Activated T-cell treated with anti-CD3 and anti-CD28 coated beads for 48 hours (primary cell): ENCODE measurements at places on chromosomes 5 and 9.

GRCh38 chr9:20209391-20210340, 412.6 kb downstream of the MLLT3 start:
- peak; percentile 55 for DNase-seq

- DNase-seq: no peak
These were observed 44.3 kb downstream of the HABP4 start for GRCh38 chr9:96494215-96494800.

GRCh38 chr9:115213818-115214334, 95.9 kb upstream of the TNC start:
- DNase-seq: no peak

- DNase-seq: no peak
These were observed 55.8 kb downstream of the GNAQ start for GRCh38 chr9:77975806-77976205.

- DNase-seq: no peak
These were observed 164.7 kb downstream of the RFX3 start for GRCh38 chr9:3361116-3361515.

GRCh38 chr9:36793277-36793676, 220.6 kb downstream of the MELK start:
- DNase-seq: peak; percentile 11

- DNase-seq: no peak
These were observed 575.2 kb upstream of the ZNF608 start for GRCh38 chr5:125321654-125322053.
